ENCODE measurements at places on chromosomes 12 and 14. TPM values are rescaled to one million over a fixed set of nuclear protein-coding genes. Genes with fewer than 3 reads are reported as not detected.

Gene ULK1
- total RNA-seq: 1.8 TPM

Gene MANSC1
- 1.1 TPM for total RNA-seq

Gene KLRC2
- not detected for total RNA-seq

Gene PLBD1
- not detected for total RNA-seq

Gene GPR137C
- 0.72 TPM for total RNA-seq

Gene RHOJ
- total RNA-seq: 7.8 TPM

All from IMR-90 (cell line).